ENCODE measurements at places on chromosomes 12 and 14.

DNA sequence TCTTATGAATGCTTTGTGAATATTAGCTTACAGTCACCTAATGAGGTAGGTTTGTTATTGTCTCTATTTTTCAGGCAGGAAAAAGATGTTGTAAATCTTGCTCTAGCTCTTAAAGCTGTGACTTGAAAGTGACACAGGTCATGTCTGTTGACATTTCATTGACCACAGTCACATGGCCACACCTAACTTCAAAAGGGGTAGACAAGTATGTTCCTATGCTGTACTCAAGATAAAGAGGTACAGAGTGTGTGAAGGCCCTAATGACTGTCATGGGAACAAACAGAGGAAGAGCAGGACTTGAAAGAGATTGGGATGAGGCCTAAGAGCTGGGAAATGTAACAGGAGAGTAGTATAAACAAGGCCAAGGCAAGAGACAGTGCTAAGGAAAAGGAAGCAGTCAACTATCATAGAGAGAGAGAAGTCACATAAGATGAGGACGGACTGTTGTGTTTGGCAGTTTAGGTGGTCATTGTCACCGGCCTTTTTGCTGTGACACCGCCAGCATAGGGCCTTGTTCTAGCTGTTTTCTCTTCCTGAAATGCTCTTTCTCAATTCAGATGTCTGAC is 181.0 kb downstream of the CFAP54 start:
- DNase-seq = no peak

DNA sequence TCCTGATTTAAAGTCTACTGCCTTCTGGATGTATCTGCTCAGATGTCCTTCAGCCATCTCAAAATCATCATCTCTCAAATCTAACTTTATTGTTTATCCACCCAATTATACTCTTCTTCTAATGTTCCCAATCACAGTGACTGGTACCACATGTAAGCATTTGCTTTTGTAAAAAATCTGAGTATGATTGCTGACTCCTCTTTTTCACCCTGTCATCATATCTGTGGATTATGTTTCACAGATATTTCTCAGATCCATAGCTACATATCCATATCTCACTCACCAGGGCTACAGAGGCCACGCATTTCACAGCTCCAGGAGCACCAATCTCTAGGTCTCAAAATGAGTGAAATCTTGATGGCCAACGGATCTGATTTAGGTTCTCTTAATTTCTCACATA is 76.1 kb downstream of the DHRS2 start:
- DNase-seq = no peak

DNA sequence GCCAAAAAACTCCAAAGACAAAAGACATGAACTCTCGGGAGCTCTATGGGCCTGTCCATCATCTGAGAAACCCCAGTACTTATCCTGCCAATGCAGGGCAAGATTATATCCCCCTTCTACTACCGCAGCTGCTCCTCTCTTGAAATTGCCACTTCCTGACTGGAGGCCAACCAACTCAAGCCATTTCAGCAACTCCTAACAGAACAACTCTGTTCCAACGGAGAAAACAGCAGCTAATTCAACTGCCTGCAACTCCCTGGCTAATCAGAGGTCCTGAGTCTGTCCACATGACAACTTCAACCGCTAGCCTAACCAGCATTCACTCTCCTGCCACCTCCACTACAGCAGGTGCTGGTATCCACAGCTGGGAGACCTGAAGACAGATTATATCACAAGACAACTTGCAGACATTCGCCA is 24.1 kb downstream of the CEP83 start:
- DNase-seq = no peak

DNA sequence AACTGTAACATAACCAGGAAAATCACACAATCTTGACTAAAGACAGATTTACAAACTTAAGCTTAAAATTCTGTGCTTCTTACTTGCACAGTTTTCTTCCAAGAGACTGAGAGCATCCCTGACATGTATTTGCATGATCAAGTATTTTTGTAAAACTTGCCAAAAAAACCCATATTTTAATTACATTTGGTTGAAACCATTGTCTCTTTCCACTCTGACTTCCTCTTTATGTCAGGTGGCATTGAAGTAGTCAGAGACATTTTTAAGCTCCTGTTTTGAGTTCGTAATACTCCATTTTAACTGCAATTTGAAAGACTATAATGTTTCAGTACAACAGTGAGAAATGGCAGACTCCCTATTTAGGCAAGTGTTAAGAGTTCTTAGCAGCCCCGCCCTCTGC is 103.6 kb downstream of the ATXN7L3B start:
- no peak for DNase-seq

DNA sequence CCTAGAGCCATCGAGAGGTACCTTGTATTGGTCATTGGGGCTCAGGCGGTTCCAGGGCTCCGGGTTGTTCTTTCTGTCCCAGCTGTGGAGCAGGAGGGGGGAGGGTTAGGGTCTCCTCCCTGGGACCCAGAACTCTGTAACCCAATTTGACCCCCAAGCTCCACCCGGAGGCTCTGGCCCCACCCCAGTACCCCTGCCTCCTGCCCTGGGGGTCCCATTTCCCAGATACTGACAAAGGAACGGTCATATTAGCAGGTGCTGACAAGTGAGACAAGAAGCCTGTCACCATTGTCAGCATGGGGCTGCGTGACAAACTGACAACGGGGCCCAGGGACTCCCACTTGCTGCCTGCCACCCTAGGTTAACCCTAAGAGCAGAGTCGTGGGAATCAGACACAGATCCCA is 6.2 kb downstream of the SHMT2 start:
- DNase-seq = no peak

DNA sequence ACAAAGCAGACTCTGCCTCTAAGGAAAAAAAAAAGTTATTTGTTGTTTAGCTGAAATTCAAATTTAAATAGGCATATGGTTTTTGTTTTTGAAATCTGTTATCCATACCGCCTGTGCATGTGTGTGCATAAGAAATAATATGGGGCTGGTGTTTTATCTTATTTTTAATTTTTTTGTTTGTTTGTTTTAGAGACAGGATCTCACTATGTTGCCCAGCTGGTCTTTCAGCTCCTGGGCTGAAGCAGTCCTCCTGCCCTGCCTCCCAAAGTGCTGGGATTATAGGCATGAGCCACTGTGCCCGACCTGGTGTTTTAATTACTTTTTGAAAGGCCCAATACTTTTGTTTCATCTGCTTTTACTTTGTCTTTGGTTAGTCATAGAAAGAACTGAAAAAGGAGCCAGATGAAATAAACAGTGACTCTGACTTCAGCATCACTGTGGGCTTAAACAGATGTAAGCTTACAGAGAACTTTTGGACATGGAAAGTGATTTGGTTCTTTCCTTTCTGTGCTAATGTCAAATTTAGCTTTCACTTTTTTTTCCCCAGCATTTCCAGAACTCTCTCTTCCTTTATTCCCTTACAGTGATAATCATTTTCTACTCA is 37.2 kb downstream of the SUPT16H start:
- no peak for DNase-seq

DNA sequence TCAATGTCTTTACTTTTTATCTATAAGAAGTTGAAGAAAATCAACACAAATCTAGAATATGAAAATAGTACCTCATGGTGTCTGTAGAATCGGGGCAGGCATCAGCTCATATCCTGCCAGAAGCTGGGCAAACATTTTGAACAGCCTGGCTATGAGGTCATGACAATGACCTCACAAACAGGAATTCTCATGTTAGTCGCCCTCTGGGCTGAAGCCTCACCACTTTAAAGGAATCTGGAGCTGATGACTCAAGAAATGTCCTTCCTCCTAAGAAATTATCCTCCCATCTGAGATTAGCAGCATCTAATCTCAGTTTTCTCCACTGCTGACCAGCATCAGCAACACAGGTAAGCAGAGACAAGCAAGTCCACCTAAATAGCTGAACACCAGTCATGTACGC is 27.1 kb downstream of the CLIP1 start:
- DNase-seq = no peak

- no peak for DNase-seq
Observed at GRCh38 chr12:79414252-79414651, 276.5 kb downstream of the PAWR start.

DNA sequence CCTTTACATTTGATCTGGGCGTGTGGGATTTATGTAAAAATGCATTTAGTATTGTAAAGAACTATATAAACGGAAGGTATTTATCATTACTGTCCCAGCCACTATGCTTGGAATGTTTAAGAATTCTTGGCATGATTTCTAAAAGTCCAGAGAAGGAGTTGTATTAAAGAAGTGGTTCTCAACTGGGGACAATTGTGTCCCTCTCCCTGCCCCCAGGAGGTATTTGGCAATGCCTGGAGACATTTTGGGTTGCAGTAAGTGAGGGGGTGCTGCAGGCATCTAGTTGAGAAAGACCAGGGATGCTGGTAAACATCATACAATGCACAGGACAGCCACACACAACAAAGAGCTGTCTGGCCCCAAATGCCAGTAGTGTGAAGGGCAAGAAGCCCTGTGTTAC is 7.2 kb downstream of the SLC38A1 start:
- DNase-seq = no peak

- DNase-seq = peak; percentile 29
Observed at GRCh38 chr12:121893961-121894460, 5.4 kb downstream of the PSMD9 start.

DNA sequence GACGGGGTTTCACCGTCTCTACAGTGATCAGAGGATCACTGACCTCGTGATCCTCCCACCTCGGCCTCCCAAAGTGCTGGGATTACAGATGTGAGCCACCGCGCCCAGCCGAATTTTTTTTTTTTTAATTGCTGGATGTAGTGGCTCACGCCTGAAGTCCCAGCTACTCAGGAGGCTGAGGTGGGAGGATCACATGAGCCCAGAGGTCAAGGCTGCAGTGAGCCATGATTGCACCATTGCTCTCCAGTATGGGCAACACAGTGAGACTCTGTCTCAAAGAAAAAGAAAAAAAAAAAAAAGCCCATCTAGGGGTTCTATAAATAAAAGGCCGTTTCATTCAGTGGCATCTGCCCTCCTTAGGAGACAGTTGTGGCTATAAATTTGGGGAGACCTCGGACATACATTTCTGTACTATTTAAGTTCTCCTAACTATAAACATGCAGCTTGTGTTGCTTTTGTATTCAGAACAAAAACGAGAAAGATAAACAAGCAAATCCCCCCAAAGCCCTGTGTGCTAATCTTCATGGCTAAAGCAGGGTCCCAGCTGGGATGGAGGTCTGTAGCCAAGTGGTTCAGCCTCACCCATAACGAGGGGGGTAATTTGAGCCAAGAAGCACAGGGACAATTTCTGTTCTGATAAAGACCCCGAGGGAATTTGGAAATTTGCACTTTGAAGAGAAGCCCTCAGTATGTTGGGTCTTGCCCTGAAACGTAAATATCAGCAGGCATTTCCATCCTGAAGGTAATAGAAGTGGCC is 35.0 kb upstream of the BCL7A start:
- DNase-seq = no peak

GRCh38 chr12:122333142-122334087 is 67.1 kb upstream of the VPS33A start:
- no peak for DNase-seq

- DNase-seq = no peak
Observed at GRCh38 chr14:96051642-96052540, 12.7 kb downstream of the C14orf132 start.

DNA sequence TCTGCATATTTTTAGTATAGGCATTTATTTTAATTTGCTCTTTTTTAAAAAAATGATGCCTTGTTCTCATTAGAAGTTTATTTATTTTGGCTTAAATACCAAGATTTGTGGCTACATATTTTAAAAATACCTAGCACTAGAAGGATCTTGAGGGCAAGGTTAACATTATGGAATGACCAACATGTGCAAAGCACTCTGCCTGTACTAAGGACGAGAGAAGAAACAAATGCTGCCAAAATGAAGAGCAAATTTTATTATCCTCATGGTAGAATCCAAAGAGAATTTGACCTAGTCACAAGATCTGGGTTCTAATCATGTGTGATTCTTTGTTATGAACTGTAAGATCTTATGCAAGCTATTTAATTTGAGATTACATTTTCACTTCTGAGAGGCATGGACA is 2.8 kb downstream of the CAND1 start:
- no peak for DNase-seq

GRCh38 chr14:99424306-99424877 is 56.3 kb downstream of the SETD3 start:
- DNase-seq = no peak

GRCh38 chr12:89636052-89636775 is 72.4 kb downstream of the ATP2B1 start:
- no peak for DNase-seq

DNA sequence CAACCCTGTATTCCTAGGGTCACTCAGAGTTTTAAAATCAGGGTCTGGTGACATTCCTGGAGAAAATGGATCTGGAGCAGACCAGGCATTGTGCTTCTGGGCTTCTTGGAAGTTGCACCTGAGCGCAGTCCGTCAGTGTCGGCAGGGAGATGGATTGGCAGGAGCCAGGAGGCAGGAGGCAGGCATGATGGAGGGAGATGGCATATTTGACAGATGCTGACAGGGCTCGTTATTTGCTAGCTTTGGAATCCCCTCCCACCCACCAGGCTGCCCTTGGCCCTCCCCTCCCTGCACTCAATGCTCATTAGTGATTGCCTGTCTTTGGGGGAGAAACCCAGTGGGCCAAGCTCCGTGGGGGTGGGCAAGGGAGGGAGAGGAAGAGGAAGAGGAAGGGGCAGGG is 4.7 kb downstream of the CISTR start:
- no peak for DNase-seq

DNA sequence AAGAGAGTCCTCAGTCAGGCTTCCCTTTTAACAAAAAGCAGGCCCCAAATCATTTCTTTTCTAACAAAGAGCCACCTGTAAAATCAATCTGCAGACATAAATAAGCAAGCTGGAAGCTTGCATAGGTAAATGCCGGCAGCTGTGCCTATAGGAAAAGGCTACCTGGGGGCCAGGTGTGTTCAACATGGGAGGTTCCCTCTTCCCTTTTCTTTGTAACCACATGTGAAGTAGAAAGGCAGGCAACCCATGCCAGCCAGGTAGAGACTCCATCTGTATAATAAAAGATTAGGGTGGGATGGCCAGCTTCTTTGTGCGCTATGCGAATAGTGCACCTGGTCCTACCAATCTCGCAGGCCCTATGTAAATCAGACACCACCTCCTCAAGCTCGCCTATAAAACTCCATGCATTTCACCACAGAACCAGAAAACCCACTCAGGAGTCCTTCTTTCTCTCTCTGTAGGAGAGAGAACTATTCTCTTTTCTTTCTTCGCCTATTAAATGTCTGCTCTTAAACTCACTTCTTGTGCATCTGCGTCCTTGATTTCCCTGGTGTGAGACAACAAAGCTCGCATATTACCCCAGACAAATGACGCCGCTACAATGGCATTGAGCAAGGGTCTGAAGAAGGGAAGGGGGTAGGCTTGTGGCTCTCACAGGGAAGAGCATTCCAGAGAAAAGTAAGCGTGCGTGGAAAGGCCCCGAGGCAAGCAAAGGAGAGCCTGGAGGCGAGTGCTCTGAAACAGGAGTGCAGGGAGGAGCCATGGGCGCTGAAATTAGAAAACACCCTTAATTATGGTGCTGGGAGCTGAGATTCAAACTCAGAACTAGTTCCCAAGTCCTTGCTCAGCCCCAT is 67.2 kb downstream of the TTC9 start:
- no peak for DNase-seq

- DNase-seq = no peak
Observed at GRCh38 chr12:6182279-6182898, 17.8 kb upstream of the CD9 start.
